Kidney (tissue), 22 donors: ENCODE measurements at places on chromosomes 5 and 9. TPM values are rescaled to one million over a fixed set of nuclear protein-coding genes. Genes with fewer than 3 reads are reported as not detected.
A peak's percentile ranks its signal among the peaks of the same experiment; 100 is the strongest.

DNA sequence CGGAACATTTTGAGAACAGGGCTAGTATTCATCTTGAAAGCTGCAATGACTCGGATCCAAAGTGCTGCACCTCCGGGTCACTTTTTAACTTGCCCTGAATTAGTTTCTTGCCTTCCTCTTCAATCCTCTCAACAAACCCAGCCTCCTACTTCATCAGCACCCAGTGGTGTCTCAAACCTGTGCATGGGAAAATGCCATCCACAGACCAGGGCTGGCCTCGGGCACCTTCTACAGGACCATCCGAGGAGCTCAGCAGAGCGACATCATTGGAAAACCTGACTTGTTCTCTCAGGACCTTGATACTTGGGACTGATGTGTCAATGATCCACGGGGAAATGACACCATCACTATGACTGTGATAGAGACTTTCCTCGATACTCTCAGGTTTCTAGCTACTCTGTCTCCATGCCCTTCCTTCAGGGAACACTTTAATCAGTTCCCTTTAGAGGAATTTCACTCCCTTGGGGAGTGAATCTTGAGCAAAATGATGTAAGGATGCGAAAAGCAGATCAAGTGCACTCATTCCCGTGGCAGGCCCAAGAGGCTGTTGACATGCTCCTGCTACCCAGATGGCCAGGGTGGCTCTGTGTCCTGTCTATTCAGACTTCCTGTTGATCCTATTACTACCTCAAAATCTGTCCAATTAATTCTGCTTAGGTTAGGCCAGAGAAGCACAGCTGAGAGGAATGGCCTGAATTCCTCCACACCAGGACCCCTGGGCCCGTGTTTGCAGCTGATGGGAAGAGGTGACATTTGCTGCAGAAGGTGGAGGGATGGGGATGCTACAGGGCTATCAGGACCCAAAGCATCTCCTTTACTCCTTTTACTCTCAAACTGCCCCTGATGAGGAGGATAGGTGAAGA lies 96.5 kb upstream of the SLC25A48 start:
- DNase-seq, result no peak

DNA sequence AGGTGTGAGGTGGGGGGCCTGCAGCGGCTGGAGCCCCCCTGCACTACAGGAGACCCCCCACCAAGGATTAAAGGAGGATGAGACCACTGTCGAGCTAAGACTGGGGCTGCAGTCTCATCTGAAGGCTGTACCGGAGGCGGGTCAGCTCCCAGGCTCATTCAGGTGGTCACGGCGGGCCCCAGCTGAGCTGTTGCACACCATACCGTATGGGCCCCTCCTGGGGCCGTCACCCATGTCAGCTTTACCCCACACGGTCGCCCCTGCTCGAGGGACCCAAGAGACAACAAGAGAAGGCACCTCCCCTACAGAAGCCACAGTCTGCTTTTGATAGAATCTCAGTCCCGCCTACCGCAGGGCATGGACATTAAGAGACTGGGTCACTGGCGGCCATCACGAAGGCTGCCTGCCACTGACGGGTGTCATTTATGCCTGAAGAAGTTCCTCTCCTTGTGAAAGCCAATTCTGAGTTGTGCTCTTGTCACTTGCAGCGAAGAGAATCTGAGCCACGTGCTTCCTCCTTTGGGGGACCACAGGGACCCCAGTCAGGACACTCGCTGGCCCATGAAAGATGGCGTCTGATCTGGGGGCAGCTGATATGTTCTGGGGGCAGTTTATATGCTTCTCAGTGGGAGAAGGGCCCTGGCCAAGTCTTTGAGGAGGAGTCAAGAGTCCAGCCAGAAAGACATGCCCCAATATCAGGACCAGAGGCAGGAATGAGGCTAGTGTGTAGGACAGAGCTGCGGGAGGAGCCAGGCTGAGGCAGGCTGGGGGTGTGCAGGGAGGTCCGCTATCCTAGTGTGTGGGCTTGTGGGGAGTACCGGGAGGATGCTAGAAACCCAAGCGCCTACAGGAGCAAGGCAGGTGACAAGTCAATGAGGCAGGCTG lies 102.4 kb downstream of the ZNF354C start:
- DNase-seq, result peak; percentile 29

DNA sequence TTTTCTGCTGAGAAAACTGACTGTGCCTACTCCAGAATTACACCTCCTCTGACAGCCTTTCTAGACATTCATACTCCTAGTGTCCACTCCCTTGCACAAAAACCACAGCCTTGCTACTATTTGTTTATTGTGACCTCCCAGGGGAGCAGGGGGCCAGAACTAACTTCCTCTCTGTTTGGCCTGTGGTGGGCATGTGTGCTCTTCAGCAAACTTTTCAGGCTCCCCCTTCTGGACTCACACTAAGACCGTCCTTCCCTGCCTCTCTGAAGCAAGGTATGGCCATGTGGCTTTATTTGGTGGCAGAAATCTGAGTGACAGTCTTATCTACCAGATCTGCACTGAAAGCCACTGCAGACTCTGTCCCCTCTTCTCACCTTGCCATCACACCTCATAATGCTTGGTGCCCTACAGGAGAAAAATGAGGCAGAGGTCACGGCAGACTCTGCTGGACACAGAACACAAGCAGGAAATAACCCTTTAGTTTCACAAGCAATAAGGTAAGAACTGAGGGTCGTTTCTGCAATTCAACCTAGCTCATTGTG lies 28.2 kb downstream of the LIFR start:
- no peak for DNase-seq

Gene TAF11L10
- not detected for total RNA-seq

Gene MARCHF3
- 8.0 TPM for total RNA-seq

Gene PCDHGB3
- 4.4 TPM for total RNA-seq
